Hematopoietic multipotent progenitor cell treated with erythropoietin and hydrocortisone succinate and interleukin-3 and kit ligand, for 8 days (in vitro differentiated cells): ENCODE measurements at places on chromosomes 5 and 9.
A peak's percentile ranks its signal among the peaks of the same experiment; 100 is the strongest.

- no peak for DNase-seq
Measured at GRCh38 chr5:139961435-139962157, 81.5 kb downstream of the NRG2 start.

- DNase-seq = no peak
Measured at GRCh38 chr9:95150903-95151302, 166.6 kb downstream of the FANCC start.

- DNase-seq = no peak
Measured at GRCh38 chr9:88952086-88952615, 39.1 kb upstream of the S1PR3 start.

- no peak for DNase-seq
Measured at GRCh38 chr9:134127065-134127580, 8.8 kb upstream of the WDR5 start.

DNA sequence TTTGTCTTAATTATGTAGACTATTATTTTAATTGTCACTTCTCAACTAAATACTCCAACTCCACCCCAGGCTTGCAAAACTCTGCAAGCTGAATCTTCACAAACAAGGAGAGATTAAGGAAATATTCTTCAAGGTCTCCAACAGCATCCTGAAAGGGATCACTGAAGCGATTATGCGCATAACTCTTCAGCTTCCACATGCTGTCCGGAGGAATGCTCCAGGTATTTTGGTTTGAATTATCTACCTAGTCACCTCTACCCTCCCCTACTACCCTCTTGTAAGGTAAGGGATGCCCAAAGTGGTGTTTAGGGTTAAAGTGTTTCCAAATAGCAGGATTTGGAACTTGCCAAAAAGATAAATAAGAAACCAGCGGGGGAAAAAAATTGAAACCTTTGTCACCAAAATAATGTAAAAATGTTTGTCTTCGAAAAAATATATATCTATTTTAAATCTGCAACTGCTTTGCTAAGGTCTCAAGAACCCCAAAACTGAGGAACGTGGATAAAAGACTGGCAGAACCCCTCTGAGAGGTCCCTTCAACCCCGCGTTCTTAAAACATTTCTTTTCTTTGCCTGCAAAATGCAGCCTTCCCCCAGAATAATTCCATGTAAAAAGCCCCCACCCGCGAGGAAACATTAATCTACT is 11.6 kb downstream of the PTCH1 start:
- no peak for DNase-seq

DNA sequence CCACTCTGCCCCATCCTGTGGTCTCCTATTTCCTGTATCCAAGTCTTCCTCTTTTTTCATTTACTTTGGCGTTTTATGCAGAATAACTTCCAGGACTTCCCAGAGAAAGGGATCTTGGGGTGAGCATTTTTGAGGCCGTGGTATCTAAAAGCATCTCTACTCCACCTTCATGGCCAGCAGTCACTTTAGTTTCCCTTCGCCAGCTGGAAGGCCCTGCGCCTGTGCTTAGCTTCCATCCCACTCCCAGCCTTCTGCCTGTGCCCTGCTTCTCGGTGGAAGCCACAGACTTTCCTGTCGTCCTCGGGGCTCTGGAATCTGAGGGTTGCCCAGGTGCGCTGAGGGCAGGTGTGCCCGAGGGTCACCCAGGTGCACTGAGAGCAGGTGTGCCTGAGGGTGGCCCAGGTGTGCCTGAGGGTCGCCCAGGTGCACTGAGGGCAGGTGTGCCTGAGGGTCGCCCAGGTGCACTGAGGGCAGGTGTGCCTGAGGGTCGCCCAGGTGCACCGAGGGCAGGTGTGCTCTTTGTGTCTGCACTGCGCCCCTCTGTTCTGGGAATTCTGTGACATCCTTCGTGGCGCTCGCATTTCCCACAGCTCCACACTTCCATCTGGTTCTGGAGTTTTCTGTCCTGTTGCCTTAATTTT is 32.4 kb upstream of the LRRC14B start:
- DNase-seq = no peak

DNA sequence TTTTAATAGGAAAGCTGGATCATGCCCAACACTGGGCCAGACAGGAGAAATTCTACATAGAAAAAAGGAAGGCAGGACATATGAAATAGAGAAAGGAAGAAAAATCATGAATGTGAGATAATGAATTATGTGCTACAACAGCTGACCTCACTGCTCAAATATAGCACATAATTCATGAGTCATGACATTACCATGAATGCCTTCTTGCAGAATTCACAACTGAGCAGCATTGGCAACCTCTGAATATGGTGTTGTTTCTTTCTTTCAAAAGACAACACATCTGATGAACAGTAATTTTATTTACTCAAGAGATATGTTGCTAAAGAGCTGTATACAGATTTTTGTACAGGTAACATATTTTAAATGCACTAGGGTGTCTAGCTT is 34.4 kb downstream of the APBA1 start:
- DNase-seq = no peak

GRCh38 chr9:109901201-109901600 is 121.2 kb downstream of the PALM2AKAP2 start:
- DNase-seq = no peak

DNA sequence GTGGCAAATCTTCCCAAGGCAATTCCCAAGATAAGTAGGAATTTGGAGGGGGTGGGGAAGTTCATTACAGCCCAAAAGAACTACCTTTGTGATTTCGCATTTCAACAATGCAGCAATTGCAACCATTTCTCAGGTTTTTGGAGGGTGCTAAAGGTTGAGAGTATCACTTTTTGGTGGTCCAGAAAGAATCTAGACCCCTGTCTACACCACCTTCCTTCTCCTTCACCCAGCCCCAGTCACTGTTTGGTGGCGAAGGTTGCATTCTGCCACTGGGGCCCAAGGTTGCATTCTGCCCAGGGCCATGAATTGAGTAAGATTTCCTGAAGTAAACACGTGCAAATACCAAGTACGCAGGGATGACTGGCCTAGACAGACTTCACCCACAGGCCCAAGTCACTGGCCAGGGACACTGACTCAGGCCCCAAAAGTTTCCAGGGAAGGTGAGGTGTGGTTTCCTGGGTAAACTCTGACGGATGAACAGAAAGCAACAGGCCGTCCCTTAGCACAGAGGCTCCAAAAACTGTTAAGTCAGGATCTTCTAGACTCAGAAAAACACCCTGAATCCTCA is 5.7 kb downstream of the PDE6A start:
- DNase-seq = no peak

DNA sequence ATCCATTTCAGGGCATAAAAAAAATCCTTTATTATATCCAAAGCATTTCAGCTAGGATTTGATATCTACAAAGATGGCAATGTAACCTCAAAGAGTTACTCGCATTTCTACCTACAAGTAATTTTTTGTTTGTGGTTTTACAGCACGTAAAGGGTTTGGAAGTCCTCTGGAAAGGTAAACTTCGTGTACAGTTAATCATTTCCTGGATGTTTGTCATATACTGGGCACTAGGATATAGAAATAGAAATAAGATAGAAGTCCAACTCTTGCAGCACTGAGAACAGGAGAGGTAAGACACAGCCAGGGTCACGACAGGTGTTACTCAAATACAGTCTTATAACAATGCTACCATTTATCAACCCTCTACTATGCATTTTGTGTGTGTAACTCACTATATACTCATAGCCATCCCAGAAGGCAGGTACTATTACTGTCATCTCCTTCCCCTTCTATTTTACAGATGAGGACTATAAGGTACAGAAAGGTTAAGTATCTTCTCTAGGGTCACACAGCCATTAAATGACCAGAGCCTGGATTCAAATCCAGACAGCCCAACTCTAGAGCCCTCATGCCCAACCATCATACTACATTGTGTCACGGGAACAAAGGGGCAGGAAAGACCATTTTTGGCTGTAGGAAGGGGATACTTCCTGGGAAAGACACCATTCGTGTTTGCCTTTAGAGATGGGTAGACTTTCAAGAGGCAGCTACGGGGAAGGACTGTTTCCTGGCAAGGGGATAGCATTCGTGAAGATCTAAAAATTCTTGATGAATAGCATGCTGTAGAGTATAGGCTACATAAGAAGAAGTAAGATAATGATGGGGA is 19.0 kb downstream of the NDUFA8 start:
- no peak for DNase-seq

DNA sequence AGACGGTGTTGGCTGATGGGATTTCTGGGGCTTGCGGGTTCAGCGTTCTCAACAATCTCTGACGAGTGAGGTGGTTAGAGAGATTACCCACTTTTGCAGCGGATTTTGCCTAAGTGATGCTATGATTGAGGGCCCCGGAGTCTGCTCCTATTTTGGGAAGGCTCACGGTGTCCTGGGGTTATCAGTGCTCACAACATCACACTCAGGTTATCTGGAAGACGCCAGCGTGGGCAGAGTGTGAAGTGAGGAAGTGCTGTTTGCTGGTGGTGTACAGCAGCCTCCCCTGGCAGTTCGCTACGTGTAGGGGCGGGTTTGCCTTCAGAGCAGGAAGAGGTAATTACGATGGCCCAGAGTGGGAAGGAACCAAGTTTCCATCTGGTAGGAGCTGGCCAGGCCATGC is 341.2 kb upstream of the IRX2 start:
- no peak for DNase-seq

DNA sequence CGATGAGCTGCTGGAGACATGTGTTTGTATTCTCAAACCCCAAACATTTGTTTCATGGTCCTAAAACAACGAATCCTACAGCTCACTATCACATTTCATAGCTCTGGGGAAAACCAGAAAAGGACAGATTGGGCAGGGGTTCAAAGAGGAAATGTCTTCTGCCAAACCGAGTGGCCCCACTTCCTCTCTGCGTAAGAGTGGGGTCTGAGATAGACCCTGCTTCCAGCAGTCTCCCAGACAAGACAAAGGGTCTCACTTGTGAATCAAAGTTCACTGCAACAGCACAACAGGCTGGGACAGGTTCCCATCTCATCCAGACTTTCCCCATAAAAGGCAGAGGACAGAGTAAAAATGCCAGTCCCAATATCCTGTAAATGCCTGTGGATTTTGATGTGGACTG is 276.2 kb upstream of the SLC24A2 start:
- no peak for DNase-seq

DNA sequence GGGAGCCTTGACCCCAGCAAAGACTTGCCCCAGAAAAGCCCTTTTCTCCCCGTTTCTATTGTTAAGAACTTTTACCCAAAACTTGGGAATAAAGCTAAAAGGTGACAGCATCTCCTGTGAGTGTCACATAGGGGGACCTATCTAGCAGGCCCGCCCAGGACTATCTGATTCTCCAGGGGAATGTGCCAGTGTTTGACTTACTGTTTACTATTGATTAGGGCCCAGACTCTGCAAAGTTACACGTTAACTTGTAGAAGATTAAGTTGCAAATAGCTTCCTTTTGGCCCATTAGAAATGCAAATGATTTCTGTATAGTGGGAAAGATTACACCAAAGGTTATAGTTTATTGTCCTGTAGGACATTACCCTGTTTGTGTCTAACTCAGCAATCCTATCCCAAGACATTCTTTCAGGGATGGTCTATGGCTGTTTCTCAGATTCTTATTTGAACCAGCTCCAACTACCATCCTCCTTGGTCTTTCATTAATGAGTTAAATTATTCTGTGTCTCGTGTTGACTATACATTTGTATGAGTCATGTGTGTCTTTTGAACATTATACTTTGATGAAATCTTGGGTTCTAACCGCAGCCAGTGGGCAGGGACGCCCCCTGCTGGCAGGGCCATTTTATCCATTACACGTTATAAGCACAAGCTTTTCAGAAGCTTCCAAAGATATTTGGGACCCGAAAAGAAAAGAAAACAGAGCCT is 60.7 kb downstream of the HRH2 start:
- peak; percentile 52 for DNase-seq

DNA sequence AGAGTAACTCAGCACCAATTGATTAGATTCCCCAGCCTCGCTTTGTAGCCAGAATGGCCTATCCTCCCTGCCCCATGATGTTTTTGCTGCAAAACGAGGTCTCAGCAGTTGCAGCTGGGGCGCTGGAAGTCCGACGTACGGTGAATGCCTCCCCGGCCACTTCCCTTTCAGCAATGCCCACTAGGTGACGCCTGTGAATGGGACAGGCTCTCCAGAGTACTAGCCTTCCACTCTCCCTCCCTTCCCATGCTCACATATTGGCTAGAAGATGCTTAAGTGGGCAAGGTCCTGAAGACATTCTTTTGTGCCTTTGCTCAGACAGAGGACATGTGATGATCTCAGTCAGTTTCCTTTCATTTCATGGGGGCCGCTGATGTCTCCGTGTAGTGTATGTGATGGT is 50.8 kb downstream of the DMRT2 start:
- no peak for DNase-seq

DNA sequence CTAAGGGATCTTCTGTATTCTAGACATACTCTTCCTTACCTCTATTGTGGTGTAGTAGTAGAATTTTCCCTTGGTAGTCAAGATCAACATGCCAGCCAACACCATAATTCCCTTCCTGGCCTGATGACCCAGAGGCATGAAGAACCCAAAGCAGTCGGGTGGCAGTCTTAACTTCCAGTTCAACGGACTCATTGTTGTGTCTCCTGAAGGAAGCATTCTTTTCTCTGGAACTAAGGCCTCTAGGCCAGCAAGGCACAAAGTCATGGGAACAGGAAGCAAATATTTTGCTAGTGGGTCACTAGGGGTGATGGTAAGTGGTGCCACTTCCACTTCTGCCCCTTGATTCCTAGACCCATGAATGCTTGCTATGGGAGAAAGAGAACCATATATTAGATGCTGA is 55.2 kb upstream of the DAPK1 start:
- no peak for DNase-seq

GRCh38 chr9:129182625-129183494 is 4.8 kb upstream of the IER5L start:
- peak; percentile 39 for DNase-seq

DNA sequence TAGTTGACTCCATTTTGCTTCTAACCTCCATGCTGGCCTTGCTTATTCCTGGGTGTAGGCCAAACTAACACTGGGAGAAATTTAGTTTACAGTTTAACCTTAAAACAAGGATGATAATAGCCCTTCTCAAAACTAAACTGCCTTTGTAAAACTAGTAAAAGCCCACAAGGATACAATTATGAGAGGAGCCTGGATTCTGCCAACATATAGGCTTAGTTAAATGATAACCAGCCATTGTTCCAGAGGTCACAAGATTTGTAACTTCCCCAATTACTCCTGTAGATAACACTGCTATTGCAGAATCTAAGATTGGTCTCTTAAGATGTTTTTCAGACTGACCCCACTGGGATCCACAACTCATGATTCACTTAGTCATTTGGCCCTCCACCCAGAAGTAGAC is 2300.3 kb upstream of the C9orf72 start:
- DNase-seq = no peak

DNA sequence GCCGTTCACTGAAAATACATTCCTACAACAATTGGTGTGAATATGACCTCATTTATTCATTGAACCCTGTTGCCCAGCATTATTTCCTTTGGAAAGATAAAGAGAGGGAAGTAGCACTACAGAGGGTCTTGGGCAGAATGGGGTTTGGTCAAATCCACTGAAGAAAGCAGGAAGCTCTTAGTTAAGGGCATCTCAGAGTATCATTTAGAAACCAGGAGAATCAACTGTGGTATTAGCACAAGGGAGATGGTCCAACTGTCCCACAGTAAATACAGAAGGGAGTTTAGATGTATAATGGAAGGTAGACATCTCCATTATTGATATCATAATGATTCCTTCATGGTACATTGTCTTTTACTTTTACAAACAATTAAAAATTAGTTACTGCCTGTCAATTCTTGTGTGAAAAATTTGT is 47.1 kb downstream of the LIX1 start:
- DNase-seq = no peak

- DNase-seq = no peak
Measured at GRCh38 chr5:29240379-29240778, 1953.1 kb upstream of the CDH6 start.

- DNase-seq = no peak
Measured at GRCh38 chr5:23303435-23303834, 204.0 kb upstream of the PRDM9 start.
